ENCODE measurements at places on chromosomes 7 and 10. TPM values are rescaled to one million over a fixed set of nuclear protein-coding genes. Genes with fewer than 3 reads are reported as not detected.
A peak's percentile ranks its signal among the peaks of the same experiment; 100 is the strongest.

RAMP3 gene
- total RNA-seq = under 0.01 TPM

ARHGEF5 gene
- 4.3 TPM for total RNA-seq

FAM25C gene
- total RNA-seq = not detected

CDH23 gene
- total RNA-seq = 0.81 TPM

GRCh38 chr7:36390199-36391090 lies 783 bp downstream of the ANLN start:
- DNase-seq = peak; percentile 64

DNA sequence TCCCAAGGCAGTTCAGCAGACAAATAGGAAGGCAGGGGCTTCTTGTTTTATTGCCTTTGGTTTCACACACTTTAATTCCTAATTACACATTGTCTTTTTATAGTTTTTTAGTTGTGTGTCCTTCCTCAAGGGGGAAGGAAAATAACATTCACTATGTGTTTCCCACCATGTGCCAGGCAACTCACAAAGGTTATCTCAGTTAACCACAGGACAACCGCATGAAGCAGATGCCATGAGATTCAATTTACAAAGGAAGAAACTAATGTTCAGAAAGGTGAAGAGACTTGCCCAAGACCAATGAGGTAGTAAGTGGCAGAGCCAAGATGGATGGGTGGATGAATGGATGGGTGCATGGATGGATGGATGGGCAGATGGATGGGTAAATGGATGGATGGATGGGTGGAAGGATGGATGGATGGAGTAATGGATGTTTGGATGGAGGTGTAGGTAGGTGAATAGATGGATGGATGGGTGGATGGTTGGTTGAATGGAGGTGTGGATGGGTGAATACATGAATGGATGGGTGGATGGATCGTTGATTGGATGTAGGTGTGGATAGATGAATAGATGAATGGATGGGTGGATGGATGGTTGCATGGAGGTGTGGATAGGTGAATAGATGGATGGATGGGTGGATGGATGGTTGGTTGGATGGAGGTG lies 77.9 kb downstream of the ARHGAP22 start:
- no peak for DNase-seq

DNA sequence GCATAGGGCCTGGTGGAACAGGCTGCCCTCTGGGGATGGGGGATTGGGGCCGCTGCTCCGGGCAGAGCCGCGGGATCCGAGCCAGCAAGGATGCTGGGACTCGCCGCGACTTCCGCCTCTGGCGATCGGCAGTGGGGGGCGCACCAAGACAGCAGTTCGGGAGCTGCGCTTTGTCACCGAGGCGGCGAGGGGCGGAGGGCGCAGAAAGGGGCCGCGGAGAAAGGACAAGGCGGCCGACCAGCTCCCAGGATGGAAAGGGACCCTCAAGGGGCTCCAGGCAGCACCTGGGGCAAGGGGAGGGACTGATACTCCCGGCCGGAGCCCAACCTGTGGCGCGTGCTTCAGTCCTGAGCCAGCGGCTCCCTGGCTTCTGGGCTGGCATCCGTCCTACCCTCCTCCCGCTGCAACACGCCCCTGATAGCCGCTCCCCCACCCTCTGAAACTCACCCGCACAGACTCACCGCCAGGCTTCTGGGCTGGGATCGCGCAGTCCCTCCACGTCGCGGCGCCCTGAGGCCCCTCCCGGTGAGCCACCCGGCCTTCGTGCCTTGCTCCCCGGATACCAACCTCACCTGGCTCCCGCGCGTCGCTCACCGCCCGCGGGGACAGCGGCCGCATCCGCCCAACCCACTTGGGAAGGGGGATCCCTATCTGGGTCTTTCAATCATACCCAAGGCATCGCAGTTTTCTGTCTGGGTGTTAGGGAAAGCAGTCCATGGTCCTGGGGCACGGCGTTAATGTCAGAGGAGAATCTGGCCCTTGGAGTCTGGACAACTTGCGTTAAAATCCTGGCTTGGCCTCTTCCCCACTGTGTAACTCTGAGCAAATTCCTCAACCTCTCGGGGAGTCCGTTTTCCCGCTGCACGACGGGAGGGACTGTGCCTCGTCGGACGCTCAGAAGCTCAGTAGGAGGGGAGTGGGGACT lies 7.0 kb upstream of the EVX1 start:
- DNase-seq = peak; percentile 42

- no peak for DNase-seq
Measured at GRCh38 chr10:88764110-88764509, 4.3 kb downstream of the LIPN start.

Data from hematopoietic multipotent progenitor cell (in vitro differentiated cells).